Bladder microvascular endothelial cell (primary cell): ENCODE measurements at places on chromosomes 3 and 15. TPM values are rescaled to one million over a fixed set of nuclear protein-coding genes. Genes with fewer than 3 reads are reported as not detected.

Gene GOLGA6L10
- 0.65 and 1.3 TPM in 2 replicates for total RNA-seq

Gene CIP2A
- total RNA-seq: 19.6 and 26.0 TPM in 2 replicates

Gene ROPN1
- total RNA-seq: not detected in 2 replicates

Gene GHSR
- not detected in 2 replicates for total RNA-seq

Gene VILL
- 5.2 and 6.2 TPM in 2 replicates for total RNA-seq

Gene PKM
- total RNA-seq: 820 and 1,418 TPM in 2 replicates

Gene ACAN
- total RNA-seq: 0.25 and 8.9 TPM in 2 replicates

Gene ZNF860
- 1.5 and 1.8 TPM in 2 replicates for total RNA-seq

Gene CLEC3B
- 0.49 and 0.57 TPM in 2 replicates for total RNA-seq

Gene C3orf70
- total RNA-seq: 1.0 and 1.8 TPM in 2 replicates

Gene ARHGEF3
- 12.0 and 13.8 TPM in 2 replicates for total RNA-seq

Gene CDHR4
- total RNA-seq: not detected in 2 replicates

Gene TGM4
- 0.06 TPM in 1 of 2 replicates, not detected in the other for total RNA-seq

Gene TLE3
- 28.0 and 33.9 TPM in 2 replicates for total RNA-seq

Gene ECE2
- not detected in 2 replicates for total RNA-seq

Gene MYRIP
- total RNA-seq: 11.6 and 16.4 TPM in 2 replicates

Gene TCF12
- 56.2 and 124 TPM in 2 replicates for total RNA-seq

Gene ISY1
- total RNA-seq: 28.7 and 34.7 TPM in 2 replicates

Gene TLR9
- total RNA-seq: under 0.01 and 0.06 TPM in 2 replicates

Gene KNG1
- total RNA-seq: not detected in 2 replicates

Gene CGNL1
- 1.9 and 23.0 TPM in 2 replicates for total RNA-seq

Gene GOLGA8O
- total RNA-seq: 0.16 and 0.63 TPM in 2 replicates

Gene XCR1
- total RNA-seq: not detected in 2 replicates

Gene IGSF11
- 0.13 TPM in 1 of 2 replicates, not detected in the other for total RNA-seq

Gene EID1
- 170 and 186 TPM in 2 replicates for total RNA-seq

Gene TJP1
- 67.2 and 149 TPM in 2 replicates for total RNA-seq

Gene POLQ
- 7.6 and 7.8 TPM in 2 replicates for total RNA-seq

Gene PARP15
- total RNA-seq: 0.32 and 0.38 TPM in 2 replicates

Gene GPR62
- not detected in 2 replicates for total RNA-seq

Gene LRRC49
- total RNA-seq: 5.0 and 6.9 TPM in 2 replicates

Gene MESP2
- total RNA-seq: not detected in 2 replicates

Gene PIF1
- 5.9 and 13.4 TPM in 2 replicates for total RNA-seq

Gene PYDC2
- total RNA-seq: not detected in 2 replicates

Gene WNT7A
- total RNA-seq: not detected in 2 replicates

Gene MUC4
- 0.06 TPM in 1 of 2 replicates, not detected in the other for total RNA-seq

Gene HRH1
- total RNA-seq: 7.4 and 11.9 TPM in 2 replicates

Gene C3orf85
- total RNA-seq: not detected in 2 replicates

Gene ARL6
- 4.7 and 5.0 TPM in 2 replicates for total RNA-seq

Gene CCPG1
- 29.6 and 62.9 TPM in 2 replicates for total RNA-seq

Gene C3orf49
- total RNA-seq: not detected in 2 replicates

Gene NSMCE3
- 4.4 and 4.7 TPM in 2 replicates for total RNA-seq

Gene TM6SF1
- 19.6 and 70.5 TPM in 2 replicates for total RNA-seq

Gene SV2B
- total RNA-seq: 0.65 and 0.69 TPM in 2 replicates

Gene DMXL2
- total RNA-seq: 8.3 and 15.0 TPM in 2 replicates
